ENCODE measurements at places on chromosomes 6 and 20.

GRCh38 chr6:17020889-17021538 is 80.8 kb upstream of the STMND1 start:
- DNase-seq = no peak

DNA sequence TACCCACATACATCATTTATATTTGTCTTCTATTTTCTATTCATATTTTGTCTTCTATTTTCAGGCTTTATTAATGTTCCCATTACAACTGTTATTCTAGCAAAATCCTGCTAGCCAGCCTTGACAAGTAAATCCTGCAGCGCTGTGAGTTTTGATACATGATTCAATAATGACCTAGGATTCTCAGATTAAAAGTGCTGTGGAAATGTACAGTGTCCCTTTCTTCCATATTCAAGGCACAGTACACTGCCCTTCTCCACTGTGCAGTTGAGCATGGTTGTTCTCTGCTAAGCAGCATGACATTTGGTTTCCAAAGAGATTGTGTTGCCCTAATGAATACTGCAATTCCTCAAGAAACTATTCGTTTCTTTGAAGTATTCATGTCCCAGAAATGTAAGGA is 5.8 kb upstream of the HEY2 start:
- DNase-seq = no peak

DNA sequence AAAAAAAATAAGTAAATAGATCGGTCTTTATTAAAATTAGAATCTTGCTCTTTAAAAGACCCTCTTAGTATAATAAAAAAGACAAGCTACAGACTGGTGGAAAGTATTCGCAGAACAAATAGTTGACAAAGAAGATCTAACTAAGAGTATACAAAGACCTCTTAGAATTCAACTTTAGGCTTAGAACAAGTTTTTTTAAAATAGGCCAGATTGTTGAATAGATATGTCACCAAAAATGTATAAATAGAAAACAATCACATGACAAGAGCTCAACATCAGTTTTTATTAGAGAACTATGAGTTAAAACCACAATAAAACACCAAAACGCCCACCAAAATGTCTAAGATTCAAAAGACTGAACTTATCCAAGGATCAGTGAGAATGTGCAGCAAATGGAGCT is 632.7 kb upstream of the PTCHD4 start:
- no peak for DNase-seq

DNA sequence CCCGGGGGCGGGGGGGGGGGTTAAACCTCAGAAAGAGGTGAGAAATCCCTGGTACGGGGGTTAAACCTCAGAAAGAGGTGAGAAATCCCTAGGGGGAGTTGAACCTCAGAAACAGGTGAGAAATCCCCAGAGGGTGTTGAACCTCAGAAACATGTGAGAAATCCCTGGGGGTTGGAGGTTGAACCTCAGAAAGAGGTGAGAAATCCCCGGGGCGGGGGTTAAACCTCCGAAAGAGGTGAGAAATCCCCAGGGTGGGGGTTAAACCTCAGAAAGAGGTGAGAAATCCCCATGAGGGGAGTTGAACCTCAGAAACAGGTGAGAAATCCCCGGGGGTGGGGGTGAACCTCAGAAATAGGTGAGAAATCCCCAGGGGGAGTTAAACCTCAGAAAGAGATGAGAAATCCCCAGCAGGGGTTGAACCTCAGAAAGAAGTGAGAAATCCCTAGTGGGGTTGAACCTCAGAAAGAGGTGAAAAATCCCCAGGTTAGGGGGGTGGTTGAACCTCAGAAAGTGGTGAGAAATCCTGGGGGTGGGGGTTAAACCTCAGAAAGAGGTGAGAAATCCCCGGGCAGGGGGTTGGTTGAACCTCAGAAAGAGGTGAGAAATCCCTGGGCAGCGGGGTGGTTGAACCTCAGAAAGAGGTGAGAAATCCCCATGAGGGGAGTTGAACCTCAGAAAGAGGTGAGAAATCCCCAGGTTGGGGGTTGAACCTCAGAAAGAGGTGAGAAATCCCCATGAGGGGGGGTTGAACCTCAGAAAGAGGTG is 87.4 kb downstream of the PLG start:
- no peak for DNase-seq

- DNase-seq = no peak
Observed at GRCh38 chr6:122077603-122078002, 321.8 kb upstream of the HSF2 start.

DNA sequence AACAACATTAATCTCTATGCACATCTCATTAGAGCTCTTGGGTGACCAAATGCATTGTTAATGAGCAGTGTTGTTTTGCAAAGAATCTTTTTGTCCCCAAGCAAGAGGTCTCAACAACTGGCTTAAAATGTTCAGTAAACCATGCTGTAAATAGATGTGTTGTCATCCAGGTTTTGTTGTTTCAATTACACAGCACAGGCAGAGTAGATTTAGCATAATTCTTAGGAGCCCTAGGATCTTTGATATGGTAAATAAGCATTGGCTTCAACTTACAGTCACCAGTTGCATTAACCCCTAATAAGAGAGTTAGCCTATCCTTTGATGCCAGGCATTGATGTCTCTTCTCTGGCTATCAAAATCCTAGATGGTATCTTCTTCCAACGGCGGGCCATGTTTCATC is 23.3 kb downstream of the NUP153 start:
- no peak for DNase-seq

DNA sequence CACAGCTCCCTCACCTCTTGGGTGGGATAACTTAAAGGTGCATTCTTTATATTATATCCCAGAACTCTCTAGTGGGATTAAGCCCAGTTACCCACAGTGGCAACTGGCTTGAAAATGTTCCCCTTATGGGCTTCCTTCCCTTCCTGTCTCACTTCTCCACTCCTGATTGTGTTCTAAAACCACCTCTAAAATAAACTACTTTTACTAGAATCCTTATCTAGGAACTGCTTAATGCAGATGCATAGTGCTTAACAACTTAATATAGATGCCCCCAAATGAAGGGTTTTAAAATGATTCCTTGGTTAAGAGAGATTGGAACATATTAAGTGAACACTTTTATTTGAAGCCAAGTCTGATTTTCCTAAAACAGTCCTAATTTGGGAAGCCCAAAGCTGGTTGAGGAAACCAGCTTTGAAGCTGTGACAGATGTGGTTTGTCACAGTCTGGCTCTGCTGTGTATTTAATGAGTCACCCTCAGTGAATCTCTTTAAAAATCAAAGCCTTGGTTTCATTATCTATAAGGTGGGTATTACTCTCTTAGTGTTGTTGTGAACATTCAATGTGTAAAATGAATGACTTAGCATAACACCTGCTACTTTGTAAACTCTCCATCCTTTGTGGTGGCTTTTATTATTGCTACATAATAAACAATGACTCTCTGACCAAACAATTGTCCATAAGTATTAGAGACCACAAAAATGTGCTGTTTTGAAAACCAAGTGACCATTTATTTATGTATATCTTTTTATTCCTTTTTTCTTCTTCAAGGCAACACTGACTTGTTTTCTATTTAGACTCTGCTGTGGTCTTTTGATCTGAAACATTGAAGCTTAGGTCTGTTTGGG is 24.4 kb downstream of the PLCB1 start:
- DNase-seq = no peak

- no peak for DNase-seq
Observed at GRCh38 chr6:167049275-167049674, 50.1 kb downstream of the CEP43 start.

GRCh38 chr6:4964675-4965561 is 38.9 kb downstream of the RPP40 start:
- no peak for DNase-seq

DNA sequence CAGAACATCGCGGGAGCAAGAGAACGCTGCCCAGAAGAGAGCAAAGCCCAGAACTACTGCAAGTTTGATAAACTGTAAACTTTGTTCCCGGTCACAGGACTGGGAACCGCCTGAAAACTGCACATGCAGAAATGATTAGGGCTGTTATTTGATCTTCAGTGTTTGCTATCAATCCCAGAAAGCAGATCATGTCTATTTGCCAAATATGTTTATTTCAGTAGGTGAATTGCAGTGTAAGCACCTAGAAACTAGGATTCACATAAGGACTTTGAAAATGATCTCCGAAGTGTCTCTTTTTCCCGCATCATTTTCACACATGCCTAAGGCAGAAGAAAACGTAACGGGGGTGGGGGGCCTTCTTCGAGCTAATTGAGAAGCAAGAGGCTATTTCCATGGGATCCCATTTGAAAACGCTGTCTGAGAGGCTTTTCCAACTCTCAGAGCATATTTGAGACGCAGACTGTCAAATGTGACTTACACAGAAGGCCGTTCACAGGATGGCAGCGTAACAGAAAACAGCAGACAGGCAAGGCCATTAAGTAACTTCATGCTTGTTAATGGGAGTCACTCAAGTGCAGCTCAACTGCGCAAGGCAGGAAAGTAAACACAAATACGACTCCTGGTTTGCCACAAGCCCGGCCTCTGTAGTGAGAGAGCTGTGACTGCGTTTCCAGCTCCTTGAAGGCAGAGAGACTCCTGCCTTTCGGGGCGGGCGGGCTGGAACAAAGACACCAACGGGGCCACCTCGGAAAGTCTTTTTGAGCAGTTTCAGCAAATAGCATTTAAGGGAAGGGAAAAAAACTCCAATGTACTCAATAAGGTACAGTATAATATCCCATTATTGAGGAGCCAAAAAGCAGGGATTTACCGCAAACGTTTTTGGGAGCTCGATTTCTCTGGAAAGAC is 144.7 kb upstream of the ZNF217 start:
- DNase-seq = no peak

DNA sequence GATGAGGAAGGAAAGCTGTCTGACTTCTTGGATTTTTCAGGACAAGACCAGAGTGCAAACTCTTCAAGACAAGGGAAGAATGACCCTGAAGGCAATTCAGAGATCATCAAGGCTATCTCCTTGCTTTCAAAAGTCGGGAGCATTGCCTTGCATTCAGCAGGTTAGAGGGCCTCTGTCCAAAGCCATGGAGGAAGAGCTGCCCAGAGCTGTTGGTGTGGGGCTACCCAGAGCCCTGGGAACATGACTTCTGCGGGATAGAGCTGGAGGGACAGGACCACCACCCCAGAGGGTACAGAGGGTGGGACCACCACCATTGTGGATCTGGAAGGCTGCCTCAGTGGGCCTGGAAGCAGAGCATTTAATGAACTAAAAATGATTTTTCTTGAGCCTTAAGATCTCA is 5.2 kb upstream of the SRXN1 start:
- no peak for DNase-seq

DNA sequence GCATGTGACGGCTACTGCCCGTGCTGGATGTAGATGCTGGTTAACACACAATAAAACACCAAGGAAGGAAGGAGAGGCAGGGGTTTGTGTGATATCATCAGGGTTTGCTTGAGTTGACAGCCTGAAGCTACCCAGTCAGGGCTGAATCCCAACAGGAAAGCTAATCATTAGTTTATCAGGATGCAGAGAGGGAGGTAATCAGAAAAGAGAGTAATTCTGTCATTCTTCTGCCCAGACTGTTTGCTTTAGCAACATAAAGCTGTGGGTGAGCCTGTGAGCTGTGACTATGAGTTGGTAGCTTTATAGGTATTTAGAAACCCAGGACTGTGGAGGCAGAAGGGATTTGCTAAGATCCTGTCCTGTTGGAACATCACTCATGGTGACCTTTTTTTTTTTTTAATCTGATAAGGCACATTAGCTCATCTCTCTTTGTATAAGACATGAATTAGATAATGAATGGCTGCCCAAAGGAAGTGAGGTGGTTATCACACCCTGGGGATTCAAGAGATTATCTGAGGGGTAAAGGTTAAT is 79.3 kb downstream of the CAP2 start:
- no peak for DNase-seq

GRCh38 chr6:91480402-91480801 is 893.5 kb upstream of the MAP3K7 start:
- DNase-seq = no peak

DNA sequence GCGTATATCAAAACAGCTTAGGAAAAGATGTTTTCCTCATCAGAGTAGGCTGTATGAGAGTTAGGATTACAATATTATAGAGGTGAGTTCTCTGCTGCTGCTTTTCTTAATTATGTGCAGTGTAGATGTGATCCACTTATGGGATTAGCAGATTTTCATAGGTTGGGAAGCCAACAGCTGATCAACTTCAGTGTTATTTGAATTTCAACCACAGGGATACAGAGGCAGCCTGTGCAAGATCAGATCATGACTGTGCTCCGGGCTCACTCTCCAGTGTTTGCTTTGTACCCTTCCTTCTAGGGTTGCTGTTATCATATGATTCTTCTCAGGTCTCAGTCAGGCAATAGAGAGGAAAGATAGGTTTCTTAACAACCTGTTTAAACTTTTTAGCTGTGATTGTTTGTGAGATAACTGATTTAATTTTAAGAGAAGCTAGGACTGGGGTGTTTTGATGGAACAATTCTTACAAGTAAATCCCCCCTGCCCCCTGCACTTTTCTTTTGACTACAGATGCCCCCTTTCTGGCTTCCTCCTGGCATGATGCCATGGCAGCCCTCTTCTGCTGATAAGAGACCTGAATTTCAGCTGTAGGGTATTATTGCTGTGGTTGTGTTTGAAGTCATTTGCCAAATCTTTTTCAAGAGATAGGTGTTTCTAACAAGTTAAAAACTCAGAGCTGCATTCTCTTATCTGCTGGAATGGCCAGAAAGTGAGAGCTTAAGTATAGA is 8.5 kb downstream of the RNF8 start:
- no peak for DNase-seq

- DNase-seq = no peak
Observed at GRCh38 chr6:169619650-169620049, 82.2 kb downstream of the WDR27 start.

GRCh38 chr6:137849181-137849980 is 17.7 kb upstream of the TNFAIP3 start:
- no peak for DNase-seq

- no peak for DNase-seq
Observed at GRCh38 chr6:43296780-43297497, 1.1 kb upstream of the SLC22A7 start.

DNA sequence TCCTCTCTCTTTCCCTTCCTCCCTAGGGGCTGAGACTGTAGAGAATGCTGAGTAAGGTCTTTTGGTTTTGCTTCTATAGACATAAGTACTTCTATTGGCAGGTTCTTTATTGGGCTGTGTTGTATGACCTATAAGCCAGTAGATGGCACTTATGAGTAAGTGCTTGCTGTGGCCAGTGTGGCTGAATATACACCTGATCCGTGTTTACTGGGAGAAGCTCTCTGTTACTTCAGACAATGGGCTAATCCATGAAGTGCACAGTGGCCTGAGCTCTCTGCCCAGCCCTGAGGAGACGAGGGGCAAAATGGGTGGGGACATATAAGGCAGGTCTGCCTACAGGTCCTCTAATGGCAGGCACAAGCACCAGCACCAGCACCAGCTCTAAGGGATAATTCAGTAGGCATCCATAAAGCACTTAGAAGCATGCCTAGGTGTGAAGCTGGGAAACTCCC is 610.3 kb downstream of the RNF144B start:
- DNase-seq = no peak

GRCh38 chr6:5331845-5332442 is 70.6 kb downstream of the FARS2 start:
- no peak for DNase-seq
